ENCODE measurements at places on chromosomes 5 and 9. TPM values are rescaled to one million over a fixed set of nuclear protein-coding genes. Genes with fewer than 3 reads are reported as not detected.

Gene WDR38
- not detected for polyA plus RNA-seq

Gene SPIN1
- polyA plus RNA-seq = 69.9 TPM

Gene FAM114A2
- 2.2 TPM for polyA plus RNA-seq

Gene TAF1L
- 0.02 TPM for polyA plus RNA-seq

Gene KCNV2
- not detected for polyA plus RNA-seq

Gene MOB3B
- 12.7 TPM for polyA plus RNA-seq

Gene LCN1
- polyA plus RNA-seq = not detected

Gene HTR1A
- 6.5 TPM for polyA plus RNA-seq

Gene ZFP2
- polyA plus RNA-seq = 0.20 TPM

Gene CXCL14
- 1.5 TPM for polyA plus RNA-seq

Gene PROB1
- 0.89 TPM for polyA plus RNA-seq

Gene FNBP1
- polyA plus RNA-seq = 6.7 TPM

Gene DND1
- 2.1 TPM for polyA plus RNA-seq

Gene CDH9
- polyA plus RNA-seq = 1.0 TPM

Gene MGAT1
- polyA plus RNA-seq = 96.1 TPM

Gene ANKRD34B
- polyA plus RNA-seq = 0.91 TPM

Gene PIGO
- 41.0 TPM for polyA plus RNA-seq

Gene NAA35
- 12.9 TPM for polyA plus RNA-seq

Gene TMEM161B
- 4.1 TPM for polyA plus RNA-seq

Gene SH3GL2
- 3.2 TPM for polyA plus RNA-seq

Gene PCDHA1
- 0.52 TPM for polyA plus RNA-seq

Gene PCDHA4
- polyA plus RNA-seq = 3.8 TPM

Gene SETX
- 9.5 TPM for polyA plus RNA-seq

Gene SPAG8
- polyA plus RNA-seq = 0.44 TPM

Gene TMEM215
- polyA plus RNA-seq = 0.33 TPM

Gene OR13C5
- polyA plus RNA-seq = not detected

Gene RGMB
- 11.7 TPM for polyA plus RNA-seq

Gene CFAP90
- polyA plus RNA-seq = 0.92 TPM

Gene POU5F2
- polyA plus RNA-seq = 0.08 TPM

Gene PIK3R1
- polyA plus RNA-seq = 2.3 TPM

Gene PCDHGC5
- 0.41 TPM for polyA plus RNA-seq

Gene SPINK4
- polyA plus RNA-seq = not detected

Gene PCDHA10
- polyA plus RNA-seq = 2.8 TPM

Gene FOXD4L4
- 0.03 TPM for polyA plus RNA-seq

Gene MELK
- 26.2 TPM for polyA plus RNA-seq

Gene PPP3R2
- not detected for polyA plus RNA-seq

Gene AFF4
- polyA plus RNA-seq = 12.7 TPM

Gene PCDHA9
- polyA plus RNA-seq = 0.17 TPM

Gene SPATA31C1
- polyA plus RNA-seq = 0.19 TPM

Gene SPATA31D3
- polyA plus RNA-seq = not detected

Gene PCDHGA5
- polyA plus RNA-seq = 1.1 TPM

All from H1 (cell line).